ENCODE measurements at places on chromosomes 11 and 22. TPM values are rescaled to one million over a fixed set of nuclear protein-coding genes. Genes with fewer than 3 reads are reported as not detected.

NEFH gene
- 0.36 TPM for polyA plus RNA-seq

RASD2 gene
- 0.34 TPM for polyA plus RNA-seq

IL10RA gene
- polyA plus RNA-seq: 8.1 TPM

HIKESHI gene
- 54.4 TPM for polyA plus RNA-seq

All from adipose tissue (tissue), 3 donors.